ENCODE measurements at places on chromosomes 2 and 18.

GRCh38 chr18:72089432-72089831 is 454.7 kb downstream of the CBLN2 start:
- no peak for DNase-seq

- no peak for DNase-seq
Measured at GRCh38 chr2:117961201-117961600, 52.7 kb downstream of the CCDC93 start.

DNA sequence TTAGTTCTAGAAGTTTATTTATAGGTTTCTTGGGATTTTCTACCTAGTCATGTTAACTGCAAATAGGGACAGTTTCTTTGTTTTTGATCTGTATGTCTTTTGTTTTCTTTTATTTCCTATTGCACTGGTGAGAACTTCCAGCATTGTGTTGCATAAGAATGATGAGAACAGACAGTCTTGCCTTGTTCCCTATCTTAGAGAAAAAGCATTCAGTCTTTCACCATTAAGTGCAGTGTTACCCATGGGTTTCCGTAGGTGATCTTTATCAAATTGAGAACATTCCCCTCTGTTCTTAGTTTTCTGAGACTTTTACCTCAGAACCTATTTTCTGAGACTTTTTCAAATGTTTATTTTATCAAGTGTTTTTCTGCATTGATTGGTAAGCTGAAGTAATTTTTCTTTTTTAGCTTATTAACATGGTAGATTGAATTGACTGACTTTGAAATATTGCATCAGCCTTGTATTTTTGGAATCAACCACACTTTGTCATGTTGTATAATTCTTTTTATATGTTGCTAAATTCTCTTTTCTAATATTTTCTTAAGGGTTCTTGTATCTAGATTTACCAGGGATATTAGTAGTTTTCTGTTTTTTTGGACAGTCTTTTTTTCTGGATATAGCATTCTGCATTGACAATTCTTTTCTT is 17.2 kb downstream of the MFSD6 start:
- no peak for DNase-seq

DNA sequence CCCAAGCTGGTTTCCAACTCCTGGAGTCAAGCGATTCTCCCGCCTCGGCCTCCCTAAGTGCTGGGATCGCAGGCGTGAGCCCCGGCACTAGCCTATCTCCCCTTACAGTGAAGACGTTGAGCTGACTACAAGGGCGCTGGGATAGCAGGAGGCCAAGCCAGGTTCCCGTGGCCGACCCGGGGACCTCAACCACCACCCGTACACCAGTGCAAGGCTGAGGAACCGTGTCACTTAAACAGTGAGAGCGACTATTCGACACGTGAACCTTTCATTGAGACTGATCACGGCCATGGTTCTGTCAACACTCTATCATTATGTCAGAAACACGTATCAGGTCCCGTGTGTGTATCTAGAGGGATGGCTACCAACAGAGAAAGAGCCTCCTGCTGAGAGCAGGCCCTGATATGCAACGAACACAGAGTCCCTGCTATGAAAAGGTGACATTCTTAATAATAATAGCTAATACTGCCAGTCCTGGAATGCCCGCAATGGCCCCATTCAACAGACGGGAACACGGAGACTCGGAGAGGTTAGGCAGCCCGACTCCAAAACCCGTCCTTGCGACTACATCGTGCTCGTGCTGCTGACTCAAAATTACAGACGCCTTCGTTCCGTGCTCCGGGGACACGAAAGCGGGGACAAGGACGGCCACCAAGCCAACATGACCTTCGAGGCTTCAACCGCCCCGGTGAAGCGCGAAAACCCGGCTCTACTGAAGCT is 833 bp downstream of the AFG3L2 start:
- DNase-seq, result peak; percentile 4

- DNase-seq, result no peak
Measured at GRCh38 chr2:42128721-42129486, 40.2 kb upstream of the EML4 start.

- DNase-seq, result no peak
Measured at GRCh38 chr2:198254536-198255090, 450.2 kb downstream of the PLCL1 start.

GRCh38 chr2:10883066-10883465 is 28.7 kb upstream of the KCNF1 start:
- DNase-seq, result no peak

- no peak for DNase-seq
Measured at GRCh38 chr2:207879536-207879935, 109.8 kb upstream of the FZD5 start.

DNA sequence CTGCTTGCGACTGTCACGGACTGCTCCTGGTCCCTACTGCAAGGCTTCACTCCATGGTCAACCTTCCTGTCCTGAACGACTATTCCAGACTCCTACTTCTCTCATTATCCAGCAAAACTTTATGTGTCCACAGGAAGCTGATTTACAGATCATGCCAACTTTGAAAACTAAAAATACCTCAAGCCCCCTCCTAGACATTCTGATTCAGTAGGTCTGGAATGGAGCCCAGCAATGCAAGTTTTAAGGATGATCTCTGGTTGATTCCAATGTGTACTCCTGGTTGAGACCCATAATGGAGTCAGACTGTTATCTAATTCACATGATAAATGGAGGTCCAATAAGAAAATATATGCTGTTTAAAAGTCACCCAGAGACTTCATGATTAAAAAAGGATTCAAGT is 13.1 kb upstream of the LRATD1 start:
- DNase-seq, result no peak

Data from stimulated activated CD4-positive, alpha-beta T cell treated with anti-CD3 and anti-CD28 coated beads, Interleukin-1b, Interleukin-23, amount 100 ng/mL, for 1 hour (primary cell).